ENCODE measurements at places on chromosomes 1 and 21. TPM values are rescaled to one million over a fixed set of nuclear protein-coding genes. Genes with fewer than 3 reads are reported as not detected.

The LCE1B gene
- total RNA-seq, result not detected

The RO60 gene
- total RNA-seq, result 121 TPM

The FMO4 gene
- total RNA-seq, result 4.0 TPM

The TCHH gene
- total RNA-seq, result not detected

The PALMD gene
- 0.37 TPM for total RNA-seq

The AIRE gene
- total RNA-seq, result under 0.01 TPM

The IRF2BP2 gene
- 75.4 TPM for total RNA-seq

The A3GALT2 gene
- total RNA-seq, result not detected

The CRYAA gene
- not detected for total RNA-seq

The TMPRSS15 gene
- total RNA-seq, result not detected

The BRINP3 gene
- total RNA-seq, result not detected

The SH3D21 gene
- total RNA-seq, result 6.2 TPM

The HHIPL2 gene
- 0.25 TPM for total RNA-seq

The NGF gene
- total RNA-seq, result 7.9 TPM

The NTNG1 gene
- 19.0 TPM for total RNA-seq

The C8B gene
- total RNA-seq, result not detected

The RAB25 gene
- not detected for total RNA-seq

The IFNLR1 gene
- not detected for total RNA-seq

The GBP5 gene
- not detected for total RNA-seq

The LCA5L gene
- total RNA-seq, result 1.5 TPM

The WDR47 gene
- total RNA-seq, result 19.6 TPM

The DENND2C gene
- 1.6 TPM for total RNA-seq

The CCT3 gene
- 599 TPM for total RNA-seq

The GSTM2 gene
- total RNA-seq, result 10.5 TPM

The TRPM2 gene
- total RNA-seq, result under 0.01 TPM

The SYF2 gene
- total RNA-seq, result 47.0 TPM

The CDCA8 gene
- 27.9 TPM for total RNA-seq

The GPBP1L1 gene
- 101 TPM for total RNA-seq

The CELA3B gene
- not detected for total RNA-seq

The PTBP2 gene
- total RNA-seq, result 28.2 TPM

The NUP210L gene
- under 0.01 TPM for total RNA-seq

The CTSK gene
- 199 TPM for total RNA-seq

The TSPEAR gene
- total RNA-seq, result not detected

The SLAMF9 gene
- not detected for total RNA-seq

The PRAMEF14 gene
- not detected for total RNA-seq

The GMEB1 gene
- 7.4 TPM for total RNA-seq

The SLC22A15 gene
- 8.2 TPM for total RNA-seq

The CCDC28B gene
- 10.8 TPM for total RNA-seq

The MARCKSL1 gene
- total RNA-seq, result 18.9 TPM

The KCNE1 gene
- total RNA-seq, result 0.12 TPM

The TLR5 gene
- not detected for total RNA-seq

The GPR25 gene
- total RNA-seq, result not detected

The AMIGO1 gene
- total RNA-seq, result 2.5 TPM

The SPATA46 gene
- not detected for total RNA-seq

The DNAJC6 gene
- total RNA-seq, result 0.44 TPM

The OR2L8 gene
- 0.25 TPM for total RNA-seq

The SPRR2E gene
- not detected for total RNA-seq

The RSBN1 gene
- 10.6 TPM for total RNA-seq

The SPRR3 gene
- total RNA-seq, result not detected

The SPRR2A gene
- not detected for total RNA-seq

The KRTAP21-2 gene
- not detected for total RNA-seq

Measured in uterine smooth muscle cell (primary cell).